HCEC 1CT (cell line): ENCODE measurements at places on chromosomes 3 and 15.
A peak's percentile ranks its signal among the peaks of the same experiment; 100 is the strongest.

- no peak for DNase-seq
These were observed 375.3 kb downstream of the OCA2 start for GRCh38 chr15:27723821-27724220.

DNA sequence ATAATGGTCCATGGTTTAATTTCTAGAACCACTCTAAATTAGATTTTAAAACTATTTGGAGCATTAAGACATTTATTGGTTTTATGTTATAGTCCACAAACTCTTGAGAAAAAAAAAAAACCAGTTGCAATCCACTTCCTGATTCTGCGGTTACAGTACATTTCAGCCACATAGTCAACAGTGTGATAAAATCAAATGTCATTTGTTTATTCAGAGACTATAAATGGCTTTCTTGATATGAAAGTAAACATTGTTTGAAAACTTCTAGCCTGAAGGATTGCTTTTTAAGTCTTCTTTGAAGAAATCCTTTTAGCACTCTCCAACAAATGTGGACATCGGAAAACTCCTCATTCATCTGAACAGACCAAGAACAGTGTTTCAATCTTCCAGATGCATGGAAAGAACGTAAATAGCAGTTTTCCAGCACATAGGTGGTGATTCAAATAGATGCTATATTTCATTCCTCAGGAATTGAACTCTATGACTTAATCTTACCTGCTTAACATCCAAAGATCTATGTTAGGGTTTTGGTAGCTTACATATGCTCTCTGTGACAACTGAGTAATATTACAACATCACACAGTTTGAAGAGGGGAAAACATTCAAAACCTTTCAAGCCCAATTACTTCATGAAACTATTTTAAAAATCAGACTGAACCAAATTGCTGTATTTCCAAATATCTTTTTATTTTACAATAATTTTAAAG, 87.8 kb upstream of the UBE2E2 start:
- no peak for DNase-seq

GRCh38 chr15:78093242-78094020, 1.1 kb downstream of the SH2D7 start:
- peak; percentile 92 for DNase-seq

DNA sequence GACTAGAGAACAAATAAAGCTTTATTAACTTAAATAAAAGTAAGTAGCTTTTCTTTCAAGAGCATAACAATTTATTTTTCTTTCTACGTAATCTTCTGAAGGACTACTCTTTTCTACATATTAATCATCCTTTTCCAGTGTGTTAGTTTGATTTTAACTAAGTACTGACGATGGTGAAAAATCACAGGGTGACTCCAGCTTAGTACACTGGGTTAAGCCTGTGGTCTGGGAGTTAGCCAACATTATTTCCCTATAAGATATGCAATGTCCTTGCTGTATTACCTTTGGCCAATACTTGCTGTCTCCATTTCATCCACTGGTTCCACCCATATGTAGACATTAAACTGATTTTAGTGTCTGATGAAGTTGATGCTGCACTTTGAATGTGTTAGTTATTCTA, 508.6 kb upstream of the SUCLG2 start:
- DNase-seq, result no peak

DNA sequence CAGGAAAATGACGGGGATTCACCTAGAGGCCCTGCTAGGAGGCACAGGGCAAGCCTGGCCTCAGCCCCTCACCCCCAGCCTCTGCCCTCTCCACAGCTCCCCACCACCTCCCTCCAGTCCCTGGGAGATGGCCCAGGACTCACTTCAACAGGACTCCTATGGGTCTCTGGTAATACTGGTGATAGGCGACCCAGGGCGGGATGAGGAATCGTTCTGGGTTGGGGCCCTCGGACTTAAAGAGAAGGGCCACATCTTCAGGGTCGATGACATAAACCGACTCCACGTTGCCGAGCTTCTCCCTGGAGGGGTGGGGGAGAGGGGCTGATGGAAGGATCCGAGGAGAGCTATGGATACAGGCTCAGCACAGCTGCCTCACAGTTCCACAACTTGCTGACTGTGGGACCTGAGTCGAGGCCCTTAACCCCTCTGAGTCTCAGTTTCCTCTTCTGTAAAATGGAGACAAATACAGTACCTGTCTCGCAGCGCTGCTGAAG, 19.6 kb downstream of the CYP11A1 start:
- DNase-seq, result no peak

DNA sequence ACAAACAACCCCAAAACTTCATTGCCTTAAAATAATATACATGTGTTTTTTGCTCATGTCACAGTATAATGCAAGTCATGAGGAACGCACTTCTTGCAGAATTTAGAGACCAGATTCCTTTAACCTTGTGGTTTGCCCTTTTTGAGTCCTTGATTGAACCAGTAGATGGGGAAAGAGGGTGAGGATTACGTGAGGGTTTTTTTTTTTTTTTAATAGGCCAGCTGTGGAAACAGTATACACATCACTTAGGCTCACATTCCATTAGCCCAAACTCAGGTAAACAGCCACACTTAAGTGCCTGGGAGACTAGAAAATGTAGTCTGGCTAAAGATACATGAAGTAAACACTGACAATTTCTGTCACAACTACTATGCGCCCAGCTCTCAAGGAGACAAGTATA, 114.9 kb upstream of the MLF1 start:
- peak; percentile 64 for DNase-seq
